Peyer's patch (tissue), 4 donors: ENCODE measurements at places on chromosomes 3 and 15. TPM values are rescaled to one million over a fixed set of nuclear protein-coding genes. Genes with fewer than 3 reads are reported as not detected.
A peak's percentile ranks its signal among the peaks of the same experiment; 100 is the strongest.

The RETNLB gene
- total RNA-seq = 11.4 TPM

GRCh38 chr15:46127361-46127874, 492.6 kb downstream of the SQOR start:
- no peaks in the 10 kb centered on the region for H3K27me3 ChIP-seq
- H3K4me3 ChIP-seq = no peak overlapping the region
- no peak overlapping the region for H3K27ac ChIP-seq
- DNase-seq = no peak

- DNase-seq = no peak
- no peaks in the 10 kb centered on the region for H3K36me3 ChIP-seq
- no peaks in the 10 kb centered on the region for H3K4me1 ChIP-seq
- H3K27ac ChIP-seq = peak overlapping the region; percentile 98
- H3K27me3 ChIP-seq = no peaks in the 10 kb centered on the region
- H3K4me3 ChIP-seq = no peak overlapping the region
Measured at GRCh38 chr3:184334470-184335158, 2.8 kb upstream of the FAM131A start.

DNA sequence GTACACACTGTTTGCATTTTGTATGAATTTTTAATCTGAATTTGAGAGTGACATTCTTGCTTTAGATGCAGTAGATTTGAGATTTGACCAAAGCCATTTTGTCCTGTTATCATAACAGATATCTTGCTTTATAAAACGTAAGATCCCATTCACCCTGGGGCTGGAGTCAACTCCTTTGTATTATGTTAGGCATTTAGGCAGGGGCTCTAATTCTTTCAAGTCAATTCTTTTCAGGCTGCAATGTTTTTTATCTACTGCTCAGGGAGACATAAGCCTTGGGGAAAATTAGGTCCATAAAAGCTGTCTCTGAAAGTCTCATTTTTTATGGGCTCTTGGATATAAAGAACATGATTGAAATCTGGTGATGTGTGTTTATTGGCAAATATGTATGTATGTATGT, 53.0 kb upstream of the CADPS start:
- no peaks in the 10 kb centered on the region for H3K27me3 ChIP-seq
- H3K27ac ChIP-seq = no peak overlapping the region
- H3K4me1 ChIP-seq = no peaks in the 10 kb centered on the region
- no peak for DNase-seq

- H3K27me3 ChIP-seq = no peaks in the 10 kb centered on the region
- DNase-seq = no peak
- no peak overlapping the region for H3K27ac ChIP-seq
- H3K4me1 ChIP-seq = no peaks in the 10 kb centered on the region
- H3K36me3 ChIP-seq = no peaks in the 10 kb centered on the region
Measured at GRCh38 chr3:19248143-19248542, 99.8 kb downstream of the KCNH8 start.

The FBXW12 gene
- not detected for total RNA-seq

The PODXL2 gene
- total RNA-seq = 10.7 TPM

The CGGBP1 gene
- 63.1 TPM for total RNA-seq

DNA sequence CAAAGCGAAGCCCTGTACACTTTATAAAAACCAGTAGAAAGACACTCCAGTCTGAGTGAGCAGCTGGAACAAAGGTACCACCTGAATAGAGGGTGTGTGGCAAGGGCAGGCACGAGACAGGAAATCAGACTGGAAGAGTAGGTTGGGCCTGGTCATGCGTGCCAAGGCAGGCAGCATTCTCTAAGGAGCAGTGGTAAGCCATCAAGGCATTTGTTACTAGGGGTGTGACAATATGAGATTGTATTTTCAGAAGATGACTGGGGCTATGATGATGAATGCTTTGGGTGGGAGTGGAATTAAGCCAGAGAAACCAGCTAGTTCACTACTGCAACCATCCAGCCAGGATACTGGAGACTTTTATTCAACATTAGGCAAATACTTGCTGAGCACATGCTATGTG, 5.0 kb downstream of the JMJD7 start:
- no peaks in the 10 kb centered on the region for H3K36me3 ChIP-seq
- no peaks in the 10 kb centered on the region for H3K27me3 ChIP-seq
- H3K27ac ChIP-seq = no peak overlapping the region
- no peak overlapping the region for H3K4me3 ChIP-seq
- H3K4me1 ChIP-seq = peaks cover 5% of the 10 kb centered on the region

GRCh38 chr3:45041666-45042065, 15.6 kb downstream of the CLEC3B start:
- no peak overlapping the region for H3K4me3 ChIP-seq
- DNase-seq = no peak
- no peaks in the 10 kb centered on the region for H3K36me3 ChIP-seq
- H3K27ac ChIP-seq = no peak overlapping the region

The SAMD7 gene
- not detected for total RNA-seq

- H3K4me3 ChIP-seq = no peak overlapping the region
- DNase-seq = no peak
- H3K27ac ChIP-seq = no peak overlapping the region
- H3K36me3 ChIP-seq = no peaks in the 10 kb centered on the region
- H3K27me3 ChIP-seq = no peaks in the 10 kb centered on the region
- no peaks in the 10 kb centered on the region for H3K4me1 ChIP-seq
Measured at GRCh38 chr3:9253327-9253726, 3.9 kb upstream of the SRGAP3 start.
